ENCODE measurements at places on chromosomes 4 and X. TPM values are rescaled to one million over a fixed set of nuclear protein-coding genes. Genes with fewer than 3 reads are reported as not detected.

The IDUA gene
- total RNA-seq, result 14.1 TPM

The TCP11X2 gene
- not detected for total RNA-seq

The STX18 gene
- 23.5 TPM for total RNA-seq

The ZNF630 gene
- 1.5 TPM for total RNA-seq

The SLITRK4 gene
- 0.34 TPM for total RNA-seq

The CYSLTR1 gene
- total RNA-seq, result not detected

The XK gene
- 0.05 TPM for total RNA-seq

The CXCL9 gene
- not detected for total RNA-seq

The DUSP21 gene
- not detected for total RNA-seq

The GYG2 gene
- 0.68 TPM for total RNA-seq

The TEX13D gene
- total RNA-seq, result not detected

The DMP1 gene
- not detected for total RNA-seq

The RAB33A gene
- total RNA-seq, result 0.42 TPM

The DRD5 gene
- total RNA-seq, result not detected

The CSN3 gene
- not detected for total RNA-seq

The CORIN gene
- 0.28 TPM for total RNA-seq

The PAGE1 gene
- not detected for total RNA-seq

The GPR82 gene
- not detected for total RNA-seq

The PRDM8 gene
- total RNA-seq, result 1.2 TPM

The HPSE gene
- total RNA-seq, result 12.0 TPM

The CXCL6 gene
- total RNA-seq, result 0.37 TPM

The PNCK gene
- not detected for total RNA-seq

The BMP3 gene
- not detected for total RNA-seq

The TAB3 gene
- 10.3 TPM for total RNA-seq

The RS1 gene
- total RNA-seq, result not detected

The DCHS2 gene
- 0.17 TPM for total RNA-seq

The KIAA1210 gene
- total RNA-seq, result not detected

The DCAF12L2 gene
- total RNA-seq, result 0.05 TPM

The MAGIX gene
- total RNA-seq, result 0.84 TPM

The ARHGEF38 gene
- total RNA-seq, result under 0.01 TPM

The HSD17B13 gene
- not detected for total RNA-seq

The CXorf65 gene
- not detected for total RNA-seq

The PHKA2 gene
- total RNA-seq, result 13.3 TPM

The ADGRG4 gene
- total RNA-seq, result not detected

The TECRL gene
- total RNA-seq, result not detected

The DUSP9 gene
- total RNA-seq, result 0.05 TPM

The SCARB2 gene
- total RNA-seq, result 214 TPM

The TLL1 gene
- 32.7 TPM for total RNA-seq

The PDE6B gene
- 7.5 TPM for total RNA-seq
